ENCODE measurements at places on chromosomes 2 and 18.
A peak's percentile ranks its signal among the peaks of the same experiment; 100 is the strongest.

- DNase-seq = no peak
These were observed 46.4 kb downstream of the STK25 start for GRCh38 chr2:241461693-241462677.

- no peak for DNase-seq
These were observed 311.5 kb downstream of the SOCS6 start for GRCh38 chr18:70600225-70600925.

GRCh38 chr2:144572977-144573376 is 53.1 kb upstream of the ZEB2 start:
- no peak for DNase-seq

DNA sequence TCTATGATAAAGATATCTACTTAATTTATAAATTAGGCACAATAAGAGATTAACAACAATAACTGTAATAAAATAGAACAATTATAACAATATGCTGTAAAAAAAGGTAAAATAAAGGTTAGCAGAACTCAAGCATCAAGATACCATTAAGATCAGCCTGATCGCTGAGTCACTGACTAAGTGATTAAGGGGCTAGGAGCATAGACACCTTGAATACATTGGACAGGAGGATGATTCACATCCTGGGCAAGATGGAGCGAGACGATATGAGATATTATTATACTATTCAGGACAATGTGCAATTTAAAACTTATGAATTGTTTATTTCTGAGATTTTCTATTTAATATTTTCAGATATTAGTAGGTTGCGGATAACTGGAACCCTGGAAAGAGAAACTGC is 1277.8 kb upstream of the ZEB2 start:
- DNase-seq = no peak

DNA sequence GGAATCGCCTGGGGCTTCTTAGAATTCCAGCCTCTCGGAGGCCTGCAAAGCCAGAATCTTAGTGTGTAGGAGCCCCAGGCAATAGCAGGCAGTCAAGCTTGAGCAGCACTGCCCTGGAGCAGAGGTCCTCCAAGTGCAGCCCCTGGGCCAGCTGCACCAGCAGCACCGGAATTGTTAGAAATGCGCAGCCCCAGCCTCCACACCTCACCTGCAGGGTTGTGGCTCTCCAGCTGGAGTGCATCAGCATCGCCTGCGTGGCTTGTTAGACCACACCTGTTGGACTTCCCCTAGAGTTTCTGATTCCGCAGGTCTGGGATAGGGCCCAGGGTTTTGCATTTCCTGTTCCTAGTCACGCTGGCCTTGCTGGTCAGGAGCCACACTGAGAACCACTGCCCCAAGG is 100.3 kb downstream of the ASAP2 start:
- DNase-seq = no peak

- DNase-seq = no peak
These were observed 12.9 kb downstream of the ADAM23 start for GRCh38 chr2:206456078-206456754.

GRCh38 chr2:28437149-28437835 is 44.6 kb downstream of the FOSL2 start:
- no peak for DNase-seq

- DNase-seq = no peak
These were observed 2.6 kb downstream of the RAB27B start for GRCh38 chr18:54830866-54831265.

GRCh38 chr2:64727013-64727767 is 73.5 kb upstream of the SERTAD2 start:
- DNase-seq = peak; percentile 61

DNA sequence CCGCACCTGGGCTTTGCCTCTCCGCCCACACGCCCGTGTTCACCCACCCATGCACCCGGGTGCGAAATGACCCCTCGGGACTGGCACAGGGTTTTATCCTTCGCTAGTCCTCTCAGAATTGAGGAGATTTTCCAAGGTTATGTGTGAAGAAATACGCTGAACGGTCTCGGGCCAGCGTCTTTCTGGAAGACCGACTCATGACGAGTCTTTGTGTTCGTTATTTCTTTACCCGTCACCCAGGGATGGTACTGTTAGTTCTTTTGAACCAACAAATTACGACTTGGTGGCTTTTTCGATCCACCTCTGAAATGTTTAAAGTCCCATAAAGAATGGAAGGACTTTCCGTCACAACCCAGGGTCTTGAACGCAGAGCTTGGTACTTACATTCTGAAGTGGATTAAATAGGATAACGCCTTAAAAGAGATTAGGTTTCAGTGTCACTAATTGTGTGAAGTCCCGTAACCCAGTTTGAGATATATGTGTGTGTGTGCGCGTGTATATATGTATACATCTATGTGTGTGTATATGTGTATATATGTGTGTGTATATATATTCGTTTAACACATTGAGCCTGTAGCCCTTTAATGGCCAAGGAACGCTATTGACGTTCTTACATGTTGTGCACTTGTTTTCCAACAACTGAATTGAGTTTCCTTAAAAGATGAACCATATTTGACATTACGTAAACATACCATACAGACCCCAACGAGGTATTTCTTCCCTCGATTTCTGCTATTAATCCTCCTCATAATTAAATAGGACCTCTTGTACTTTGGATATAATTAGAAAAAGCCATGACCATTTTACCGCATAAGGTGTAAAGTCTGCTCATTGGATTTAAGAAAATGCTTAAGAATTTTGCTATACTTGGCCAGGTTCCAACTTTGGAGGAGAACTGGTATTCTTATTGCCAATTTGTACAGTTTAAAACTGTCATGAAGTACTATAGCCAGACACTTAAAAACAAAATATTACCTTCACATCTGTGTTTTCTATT is 889 bp downstream of the ZC3H15 start:
- DNase-seq = no peak

DNA sequence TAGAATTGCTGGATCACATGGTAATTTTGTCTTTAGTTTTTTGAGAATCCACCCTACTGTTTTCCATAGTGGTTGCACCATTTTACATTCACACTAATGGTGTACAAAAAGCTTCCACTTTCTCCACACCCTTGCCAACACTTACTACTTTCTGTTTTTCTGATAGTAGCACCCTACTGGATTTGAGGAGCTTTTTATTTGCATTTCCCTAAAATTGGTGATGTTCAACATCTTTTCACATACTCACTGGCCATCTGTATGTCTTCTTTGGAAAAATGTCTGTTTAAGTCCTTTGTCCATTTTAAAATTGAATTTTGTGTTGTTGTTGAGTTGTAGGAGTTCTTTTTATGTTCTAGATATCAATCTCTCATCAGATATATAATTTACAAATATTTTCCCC is 3.5 kb downstream of the POLR1A start:
- DNase-seq = no peak

GRCh38 chr2:41924024-41924423 is 123.8 kb upstream of the PKDCC start:
- no peak for DNase-seq

- no peak for DNase-seq
These were observed 265.9 kb downstream of the SETBP1 start for GRCh38 chr18:44946529-44947113.

DNA sequence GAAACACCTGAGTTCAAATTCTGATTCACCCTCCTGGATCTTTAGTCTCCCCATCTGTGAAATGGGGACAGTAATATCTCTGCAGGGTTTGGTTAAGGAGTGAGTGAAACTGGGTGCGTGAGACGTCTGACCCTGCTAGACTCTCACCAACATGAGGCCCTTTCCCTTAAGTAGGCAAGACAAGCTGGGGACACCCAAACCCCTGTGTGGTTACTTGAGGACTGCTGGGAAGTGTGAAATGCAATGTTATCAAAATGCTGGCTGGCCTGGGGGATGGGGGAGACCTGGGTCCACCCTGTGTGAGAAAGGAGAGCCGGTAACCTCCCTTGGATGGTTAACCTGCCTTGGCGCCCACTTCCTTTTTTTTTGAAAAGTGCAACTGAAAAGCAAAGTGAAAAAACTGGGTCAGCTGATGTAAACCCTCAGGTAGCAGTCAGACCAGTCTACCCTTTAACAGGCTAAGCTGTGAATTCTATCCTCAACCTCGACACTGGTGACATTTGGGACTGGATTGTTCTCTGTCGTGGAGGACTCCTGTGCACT is 82.3 kb downstream of the INPP5D start:
- no peak for DNase-seq

- DNase-seq = no peak
These were observed 210.0 kb upstream of the SIX3 start for GRCh38 chr2:44731505-44731904.

DNA sequence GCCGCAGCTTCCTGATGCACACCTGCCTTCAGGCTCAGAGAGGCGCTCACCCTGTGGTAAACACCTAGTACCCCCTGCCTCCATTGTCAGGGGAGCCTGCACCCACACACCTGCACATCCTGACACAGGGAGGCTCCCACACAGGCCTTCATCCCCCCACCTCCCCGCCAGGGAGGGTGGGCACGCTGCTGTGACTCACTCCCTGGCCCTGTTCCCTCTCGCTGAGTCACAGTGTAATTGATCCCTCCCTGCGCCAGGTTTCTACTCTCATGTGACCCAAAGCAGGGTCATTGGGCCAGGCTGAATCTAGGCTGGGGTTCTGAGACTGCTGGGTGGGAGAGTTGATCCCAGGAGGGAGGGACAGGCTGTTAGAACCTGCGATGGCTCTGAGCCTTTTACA is 8.5 kb upstream of the CELF4 start:
- DNase-seq = no peak

- no peak for DNase-seq
These were observed 25.8 kb downstream of the GPR55 start for GRCh38 chr2:230899287-230899686.

GRCh38 chr2:151845884-151846283 is 17.7 kb upstream of the ARL5A start:
- no peak for DNase-seq

DNA sequence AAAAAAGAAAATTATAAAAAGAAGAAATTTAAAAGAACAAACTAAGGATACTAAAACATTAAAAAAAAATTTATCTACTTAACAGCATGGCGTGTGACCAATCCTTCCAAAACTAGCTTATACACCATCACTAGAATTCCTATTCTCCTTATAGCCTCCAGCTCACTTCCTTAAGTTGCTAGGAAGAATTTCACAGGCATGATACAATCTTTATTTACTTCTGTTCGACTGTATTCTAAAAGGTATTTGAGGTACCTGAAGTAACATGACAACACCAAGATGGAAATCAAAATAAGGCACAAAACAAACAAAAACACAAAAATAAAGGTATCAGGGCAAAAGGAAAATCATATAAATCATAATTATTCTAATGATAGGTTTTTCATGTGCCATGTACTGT is 360.7 kb downstream of the FIGN start:
- DNase-seq = no peak

DNA sequence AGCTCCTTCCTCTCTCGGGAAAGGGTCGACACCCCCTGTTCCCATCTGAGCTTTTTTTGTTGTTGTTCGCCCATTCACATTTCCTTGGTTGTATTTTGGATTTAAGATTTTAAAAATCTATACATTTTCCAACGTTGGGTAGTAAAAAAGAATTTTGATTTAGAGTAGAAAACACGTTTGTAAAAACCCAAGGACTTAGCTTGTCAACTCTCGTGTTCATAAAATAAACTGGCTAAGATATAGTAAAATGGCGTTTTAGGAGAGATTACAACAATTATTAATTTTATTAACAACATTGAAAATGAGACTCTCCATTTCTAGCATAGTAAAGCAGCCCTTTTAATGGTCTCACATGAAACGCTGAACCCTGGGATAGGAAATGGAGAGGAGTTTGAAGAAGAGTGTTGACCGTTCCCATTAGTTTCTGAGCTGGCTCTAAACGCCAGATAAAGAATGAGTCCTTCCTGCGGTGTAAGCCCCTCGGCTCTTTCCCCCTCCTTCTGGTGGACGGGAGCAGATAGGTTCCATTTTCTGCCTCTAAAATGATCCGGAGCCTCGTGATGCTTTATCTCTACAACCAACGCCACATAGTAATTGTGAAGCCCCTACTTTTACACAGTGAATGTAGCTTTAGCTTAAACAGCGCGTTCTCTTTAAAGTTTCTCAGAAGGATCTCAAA is 24.0 kb upstream of the ZNF516 start:
- DNase-seq = no peak

- DNase-seq = no peak
These were observed 587 bp downstream of the SUMO1 start for GRCh38 chr2:202237787-202238233.
